ENCODE measurements at places on chromosomes 13 and 19.

DNA sequence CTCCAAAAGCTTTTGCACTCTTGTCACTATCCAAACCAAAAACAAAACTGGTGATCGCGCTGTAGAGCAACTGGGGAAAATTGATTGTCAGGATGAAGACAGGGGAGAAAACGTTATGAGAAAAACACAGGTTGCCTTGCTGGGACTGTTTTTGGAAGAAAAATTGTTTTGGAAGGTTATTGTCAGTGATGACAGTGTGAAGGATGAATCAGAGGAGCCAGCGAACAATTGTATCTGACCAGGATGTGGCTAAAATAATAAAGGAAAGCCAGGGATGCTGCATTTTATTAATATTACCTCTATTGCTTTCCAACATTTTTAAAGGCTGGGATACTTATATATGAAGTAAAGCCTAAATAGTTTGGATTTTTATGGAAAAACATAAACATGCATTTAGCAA is 334.0 kb downstream of the SPRY2 start:
- DNase-seq = no peak

DNA sequence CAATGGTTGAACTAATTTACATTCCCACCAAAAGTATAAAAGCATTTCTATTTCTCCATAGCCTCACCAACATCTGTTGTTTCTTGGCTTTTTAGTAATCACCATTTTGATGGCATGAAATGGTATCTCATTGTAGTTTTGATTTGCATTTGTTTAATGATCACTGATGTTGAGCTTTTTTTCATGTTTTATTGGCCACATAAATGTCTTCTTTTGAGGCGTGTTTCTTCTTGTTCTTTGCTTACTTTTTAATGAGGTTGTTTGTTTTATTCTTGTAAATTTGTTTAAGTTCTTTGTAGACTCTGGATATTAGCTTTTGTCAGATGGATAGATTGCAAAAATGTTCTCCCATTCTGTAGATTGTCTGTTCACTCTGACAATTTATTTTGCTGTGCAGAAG is 28.2 kb downstream of the ZNF714 start:
- DNase-seq = no peak

DNA sequence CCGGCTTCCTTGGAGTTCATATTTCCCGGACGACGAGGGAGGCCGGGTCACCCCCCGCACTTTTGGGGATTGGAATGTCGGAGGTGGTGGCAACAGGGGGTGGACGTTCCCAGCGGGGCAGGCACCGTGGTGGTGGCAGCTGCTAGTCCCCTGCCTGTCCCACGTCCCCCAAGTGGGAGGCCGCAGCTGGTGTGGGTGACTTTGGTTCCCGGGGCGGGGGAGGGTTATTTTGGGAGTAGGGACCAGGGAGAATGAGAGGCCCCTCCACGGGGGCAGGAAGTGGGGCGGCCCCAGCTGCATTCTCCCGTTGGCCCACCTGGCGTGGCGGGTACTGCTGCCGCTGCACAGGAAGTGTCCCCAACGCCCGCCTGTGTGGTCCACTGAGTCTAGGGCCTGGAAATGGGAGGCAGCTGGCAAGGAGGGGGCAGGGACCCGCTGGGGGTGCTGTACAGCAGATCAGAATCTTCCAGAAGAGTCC is 11.1 kb upstream of the PLIN3 start:
- DNase-seq = peak; percentile 38

DNA sequence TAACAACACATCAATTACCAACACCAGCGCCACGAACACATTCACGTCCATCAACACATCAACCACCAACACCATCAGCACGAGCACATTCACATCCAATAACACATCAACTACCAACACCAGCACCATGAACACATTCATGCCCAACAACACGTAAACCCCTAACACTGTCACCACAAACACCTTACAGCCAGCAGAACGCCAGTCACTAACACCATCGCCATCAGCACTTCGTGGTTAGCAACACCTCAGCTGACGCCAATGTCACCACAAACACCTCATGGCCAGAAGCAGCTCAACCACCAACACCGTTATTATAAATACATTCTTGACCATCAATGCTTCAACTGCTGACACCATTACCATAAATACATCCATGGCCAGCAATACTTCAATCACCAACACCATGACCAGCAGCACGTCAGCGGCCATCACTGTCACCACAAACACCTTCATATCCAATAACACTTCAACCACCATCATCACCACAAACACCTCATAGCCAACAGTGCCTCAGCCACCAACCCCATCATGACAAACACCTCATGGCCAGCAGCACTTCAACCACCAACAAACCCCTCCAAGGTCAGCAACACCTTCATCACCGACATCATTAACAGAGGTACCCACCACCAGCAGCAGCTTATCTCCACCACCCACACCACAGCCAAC is 9.4 kb downstream of the FCER2 start:
- DNase-seq = no peak

DNA sequence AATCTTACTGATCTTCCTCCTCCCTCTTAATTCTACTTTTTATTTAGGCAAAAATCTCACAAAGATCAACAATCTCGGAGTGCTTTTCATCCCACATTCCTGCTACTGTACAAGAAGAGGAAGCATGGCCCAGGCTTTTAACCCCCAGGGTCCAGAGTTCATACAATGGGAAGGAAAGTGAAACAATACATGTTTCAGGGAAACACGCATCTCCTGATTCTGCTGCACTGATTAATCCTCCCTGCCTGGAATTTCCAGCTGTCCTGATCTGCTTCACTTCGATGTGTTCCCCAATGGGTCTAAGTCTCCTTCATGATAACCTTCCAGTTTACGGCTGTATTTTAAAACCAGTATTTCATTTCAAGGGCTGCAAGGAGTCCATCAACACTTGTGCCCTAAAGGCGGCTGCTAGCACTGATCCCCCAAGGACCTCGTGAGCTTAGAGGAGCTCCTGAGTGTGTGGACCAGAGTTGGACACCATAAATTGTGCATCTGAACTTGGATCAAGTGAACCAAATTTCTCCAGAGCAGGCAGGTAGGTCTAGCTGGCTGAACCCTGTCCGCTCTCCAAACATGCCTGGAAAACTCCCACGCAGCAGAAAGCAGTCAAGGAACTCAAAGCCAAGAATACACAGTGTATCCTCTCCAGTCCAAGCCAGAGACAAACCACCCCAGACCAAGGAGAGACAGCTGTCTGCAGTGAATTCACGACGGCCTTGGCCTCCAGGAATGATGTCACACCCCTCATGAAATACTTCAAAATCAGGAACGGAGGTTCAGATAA is 44.3 kb downstream of the COL4A1 start:
- no peak for DNase-seq

GRCh38 chr13:109985871-109986450 is 199.6 kb upstream of the IRS2 start:
- no peak for DNase-seq

- no peak for DNase-seq
These were observed 16.7 kb upstream of the GALP start for GRCh38 chr19:56159009-56159559.

DNA sequence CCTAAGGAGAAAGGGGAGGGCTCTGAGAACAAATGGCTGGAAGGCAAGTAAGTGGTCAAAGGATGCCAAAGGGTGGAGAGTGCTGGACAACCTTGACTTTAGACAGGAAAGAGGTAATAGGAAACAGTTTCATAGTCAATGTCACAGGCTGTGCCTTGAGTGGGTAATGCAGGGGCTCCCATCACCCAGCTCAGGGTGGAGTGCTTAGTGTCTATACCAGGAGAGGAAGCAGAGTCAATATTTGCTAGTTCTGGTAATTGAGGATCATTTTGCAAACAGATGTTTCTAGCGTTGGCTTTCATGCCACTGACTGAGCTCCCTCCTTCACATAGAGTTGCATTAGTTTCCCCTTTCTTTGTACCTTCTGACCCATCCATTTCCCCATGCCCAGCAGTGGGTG is 64.6 kb upstream of the KL start:
- DNase-seq = no peak

GRCh38 chr13:111396457-111396856 is 76.0 kb downstream of the TEX29 start:
- no peak for DNase-seq

- DNase-seq = no peak
These were observed 2.4 kb upstream of the CHERP start for GRCh38 chr19:16544473-16545231.

- DNase-seq = peak; percentile 59
These were observed 630 bp downstream of the RNF126 start for GRCh38 chr19:662207-662961.

GRCh38 chr19:12985049-12985776 is 10.1 kb upstream of the NFIX start:
- no peak for DNase-seq

GRCh38 chr19:48673436-48674100 is 751 bp upstream of the NTN5 start:
- DNase-seq = no peak

DNA sequence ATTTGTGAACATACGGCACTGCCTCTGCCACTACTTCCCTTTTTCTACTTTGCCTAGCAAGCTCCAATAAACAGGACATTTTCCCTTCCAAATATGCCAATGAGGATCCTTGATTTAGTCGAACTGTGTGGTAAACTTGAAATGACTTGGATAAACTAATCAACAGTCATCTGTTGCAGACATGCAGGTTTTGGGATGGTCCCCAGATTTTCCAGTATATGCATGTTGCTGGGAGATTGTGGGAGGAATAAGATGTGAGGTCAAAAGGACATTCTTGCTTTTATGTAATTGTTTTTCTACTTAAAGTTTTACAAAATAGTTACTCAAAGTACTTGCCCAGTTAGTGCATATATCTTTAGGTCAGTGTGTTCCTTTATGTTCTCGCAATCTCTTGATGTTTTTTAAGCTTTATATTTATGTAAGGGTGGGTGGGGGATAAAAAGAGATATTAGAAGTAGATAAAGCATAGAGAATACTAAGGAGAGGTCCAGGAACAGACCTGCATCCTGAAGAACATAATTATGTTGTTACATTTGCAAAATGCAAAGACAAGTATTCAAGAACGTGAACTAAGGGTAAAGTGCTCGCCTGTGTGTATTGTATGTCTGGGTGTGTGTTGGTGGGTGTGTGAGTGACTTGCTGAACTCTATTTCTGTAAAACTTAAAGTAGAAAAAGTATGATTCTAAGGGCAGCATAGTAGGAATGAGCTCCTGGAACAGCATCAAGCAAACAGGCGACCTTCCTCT is 88.4 kb upstream of the OXGR1 start:
- DNase-seq = no peak

- DNase-seq = peak; percentile 17
These were observed 37.8 kb upstream of the CXCL17 start for GRCh38 chr19:42480335-42481095.

- DNase-seq = peak; percentile 29
These were observed 4.2 kb upstream of the CDX2 start for GRCh38 chr13:27973291-27973690.

DNA sequence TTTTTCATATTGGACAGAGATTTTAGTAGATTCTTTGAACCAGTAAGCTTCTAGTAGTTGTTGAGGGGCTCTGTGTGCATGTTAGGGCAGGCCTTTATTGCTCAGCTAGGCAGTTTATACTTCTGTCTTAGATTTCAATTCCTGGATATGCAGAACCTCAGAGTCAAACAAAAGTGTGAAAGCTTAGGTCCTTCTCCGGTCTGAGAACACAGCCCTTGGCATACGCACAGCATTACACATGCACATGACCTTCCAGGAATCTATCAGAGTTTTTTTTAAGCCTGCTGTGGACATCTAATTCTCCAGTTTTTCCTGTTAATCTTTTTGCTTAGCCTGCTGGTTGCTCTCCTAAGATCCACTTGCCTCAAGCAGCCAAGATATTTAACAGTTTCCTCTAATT is 77.9 kb upstream of the KL start:
- no peak for DNase-seq

DNA sequence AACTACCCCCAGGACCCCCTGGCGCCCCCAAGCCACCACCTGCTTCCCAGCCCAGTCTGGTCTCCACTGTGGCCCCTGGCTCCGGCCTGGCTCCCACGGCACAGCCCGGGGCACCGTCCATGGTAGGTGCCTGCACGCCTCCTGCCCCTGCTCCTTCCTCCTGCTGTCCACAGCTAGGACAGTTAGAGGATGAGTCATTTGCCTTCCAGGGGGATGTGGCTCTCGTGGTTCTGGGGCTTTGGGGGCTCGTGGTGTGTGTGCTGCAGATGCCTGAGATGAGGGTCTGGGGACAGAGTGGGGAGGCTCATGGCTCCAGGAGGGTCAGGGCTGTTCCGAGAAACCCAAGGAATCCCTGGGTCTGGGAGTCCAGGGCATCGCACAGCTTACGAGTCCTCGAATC is 12.7 kb downstream of the MED25 start:
- DNase-seq = no peak

GRCh38 chr13:50842251-50842989 is 1.1 kb downstream of the DLEU7 start:
- no peak for DNase-seq

- DNase-seq = no peak
These were observed 389.9 kb downstream of the RFC3 start for GRCh38 chr13:34207872-34208271.

GRCh38 chr19:33226550-33227241 is 1.0 kb upstream of the SLC7A10 start:
- no peak for DNase-seq

GRCh38 chr19:15328312-15328711 is 4.0 kb downstream of the BRD4 start:
- no peak for DNase-seq

GRCh38 chr19:47863514-47863936 is 4.5 kb downstream of the TPRX2 start:
- peak; percentile 99 for DNase-seq

DNA sequence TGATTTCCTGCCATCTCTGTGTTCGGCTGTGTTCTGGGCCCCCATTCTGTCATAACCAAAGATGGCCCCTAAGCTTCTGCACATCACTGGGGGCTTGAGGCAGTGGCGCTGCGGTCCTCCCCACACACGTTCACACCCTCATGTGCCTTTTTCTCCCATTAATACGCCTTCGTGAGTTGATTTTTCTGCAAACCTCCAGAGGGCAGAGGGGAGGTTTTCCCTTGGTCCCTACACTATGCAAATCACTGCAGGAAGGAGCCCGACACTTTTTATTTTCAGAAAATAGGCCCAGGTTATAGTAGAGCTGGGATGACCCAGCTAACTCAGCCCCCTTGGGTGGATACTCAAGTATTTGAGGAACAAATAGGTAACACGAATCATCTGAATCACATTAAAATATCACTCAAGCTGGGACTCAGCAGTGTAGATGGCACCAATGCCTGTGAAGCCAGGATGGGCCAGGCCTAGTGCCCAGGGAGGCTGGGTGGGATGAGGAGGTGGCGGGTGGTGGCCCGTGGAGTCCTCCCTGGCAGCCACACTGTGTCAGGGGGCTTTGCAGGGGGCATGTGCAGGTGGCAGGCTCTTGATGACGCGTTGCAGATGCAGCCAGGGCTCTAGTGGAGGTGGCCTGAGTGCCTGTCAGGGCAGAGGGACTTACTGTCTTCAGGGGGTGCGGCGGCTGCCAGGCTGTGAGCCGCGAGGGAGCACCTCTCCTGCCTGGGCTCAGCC is 234.3 kb downstream of the TEX29 start:
- no peak for DNase-seq

Data from pancreas (tissue), 10 donors.